Esophagus mucosa (tissue), 1 donor: ENCODE measurements at places on chromosomes 5 and 9. TPM values are rescaled to one million over a fixed set of nuclear protein-coding genes. Genes with fewer than 3 reads are reported as not detected.

DNA sequence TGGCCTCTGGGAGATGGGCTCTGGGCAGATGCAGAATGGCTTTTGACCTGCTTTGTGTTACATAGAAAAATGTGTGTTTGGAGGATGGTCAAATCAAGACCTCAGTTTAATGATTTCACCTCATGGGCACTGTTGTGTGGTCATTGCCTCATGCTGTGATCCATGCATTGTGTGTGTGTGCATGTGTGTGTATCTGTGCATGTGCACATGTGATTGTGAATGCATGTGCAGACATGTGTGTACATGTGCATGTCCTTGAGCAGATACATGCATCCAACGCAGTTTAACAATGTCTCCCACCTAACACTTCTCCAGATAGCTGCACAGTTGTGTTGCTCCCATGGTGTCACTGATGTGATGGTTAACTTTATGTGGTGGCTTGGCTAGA lies 40.1 kb upstream of the S1PR3 start:
- no peak for ATAC-seq

DNA sequence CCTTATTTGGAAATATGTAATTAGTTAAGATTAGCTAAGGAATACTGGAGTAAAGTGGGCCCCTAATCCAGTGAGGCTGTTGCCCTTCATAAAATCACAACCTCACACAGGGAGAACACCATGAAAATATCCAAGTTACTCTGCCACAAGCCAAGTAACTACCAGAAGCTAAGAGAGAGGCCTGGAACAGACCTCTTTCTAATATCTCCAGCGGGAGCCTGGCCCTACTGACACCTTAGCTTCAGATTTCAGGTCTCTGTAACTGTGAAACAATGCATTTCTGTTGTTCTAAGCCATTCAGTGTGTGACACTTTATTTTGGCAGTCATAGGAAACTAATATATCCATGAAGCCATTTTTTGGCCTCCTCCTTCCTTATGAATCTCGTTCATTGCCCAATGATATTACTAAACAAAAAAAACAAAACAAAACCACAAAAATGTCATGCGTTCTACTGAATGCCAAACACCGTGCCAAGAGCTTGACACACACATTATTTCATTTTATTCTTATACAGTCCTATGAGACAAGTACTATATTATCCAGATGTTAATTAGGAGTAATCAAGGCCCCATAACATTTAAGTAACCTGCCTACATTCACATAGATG lies 699.0 kb downstream of the MAT2B start:
- ATAC-seq: no peak

DNA sequence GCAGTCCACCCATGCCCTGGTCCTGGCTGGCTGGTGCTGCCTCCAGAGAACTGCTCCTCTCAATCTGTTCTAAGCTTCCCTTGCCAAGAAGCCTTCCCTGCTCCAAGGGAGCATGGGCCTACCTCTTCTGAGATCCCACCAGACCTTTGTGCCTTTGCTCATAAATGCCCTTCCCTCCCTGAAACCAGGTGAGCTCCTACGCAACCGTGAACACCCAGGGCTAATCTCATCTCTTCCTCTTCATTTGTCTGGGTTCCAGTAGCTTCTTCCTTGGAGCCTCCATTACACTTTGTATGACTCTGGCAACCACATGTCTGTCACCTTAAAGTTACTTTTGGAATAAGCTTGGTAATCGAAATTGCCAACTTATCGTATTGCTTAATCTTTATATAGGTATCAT lies 270.6 kb downstream of the PBX3 start:
- no peak for ATAC-seq

DNA sequence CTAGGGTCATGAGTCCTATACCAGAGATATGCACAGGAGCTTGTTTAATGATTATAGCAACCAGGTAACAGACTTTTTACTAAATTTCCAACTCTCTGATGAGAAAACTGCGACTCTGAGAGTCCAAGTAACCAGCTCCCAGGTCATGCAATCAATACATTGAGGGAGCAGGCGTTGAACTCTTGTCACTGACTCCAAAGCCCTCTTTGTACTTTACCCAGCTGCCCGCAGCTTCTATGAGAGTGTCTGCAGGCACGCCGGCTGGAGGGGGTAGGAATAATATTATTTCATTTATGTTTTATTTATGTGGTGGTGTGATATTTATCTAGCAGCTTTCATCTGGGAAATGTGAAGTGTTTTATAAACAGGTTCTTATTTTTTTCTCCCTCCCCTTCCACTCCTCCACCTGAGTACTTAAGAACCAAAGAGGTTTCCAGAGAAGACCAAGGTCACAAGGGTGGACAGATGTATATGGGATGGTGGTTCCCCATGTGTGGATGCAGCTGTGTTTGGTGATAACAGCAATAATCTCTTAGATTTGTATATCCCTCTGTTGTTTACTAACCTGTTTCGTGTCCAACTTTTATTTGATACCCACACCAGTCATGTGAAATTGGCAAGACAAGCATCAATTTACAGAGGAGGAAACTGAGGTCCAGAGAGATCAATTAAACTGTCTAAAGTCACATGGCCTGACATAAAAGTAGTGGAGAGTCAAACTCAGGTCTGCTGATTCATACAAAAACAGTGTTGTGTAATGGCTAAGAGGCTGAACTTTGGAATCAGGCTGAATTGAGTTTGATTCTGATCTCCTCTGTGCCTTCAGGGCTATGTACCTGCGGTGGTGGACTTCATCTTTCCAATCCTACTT lies 140.2 kb upstream of the TRIM32 start:
- no peak for ATAC-seq

GRCh38 chr9:79817438-79818004 lies 245.8 kb downstream of the TLE4 start:
- ATAC-seq: no peak

DNA sequence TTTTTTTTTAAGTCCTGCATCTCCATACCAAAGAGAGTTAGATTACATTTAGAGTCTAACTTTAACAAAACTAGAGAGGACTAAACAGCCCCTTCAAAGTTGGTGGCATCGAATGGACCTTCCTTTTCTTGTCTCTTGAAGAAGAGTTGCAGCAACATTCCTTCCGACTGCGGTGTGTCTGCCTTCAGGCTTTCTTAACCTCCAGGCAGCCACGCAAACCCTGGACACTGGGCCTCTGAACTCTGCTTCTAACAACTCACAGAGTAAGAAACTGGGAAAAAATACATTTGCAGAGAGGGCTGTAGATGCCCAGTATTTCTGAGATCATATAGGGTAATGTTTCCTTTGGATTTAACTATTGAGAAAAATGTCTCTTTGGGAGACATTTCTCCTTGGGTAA lies 120.5 kb upstream of the MAST4 start:
- no peak for ATAC-seq

DNA sequence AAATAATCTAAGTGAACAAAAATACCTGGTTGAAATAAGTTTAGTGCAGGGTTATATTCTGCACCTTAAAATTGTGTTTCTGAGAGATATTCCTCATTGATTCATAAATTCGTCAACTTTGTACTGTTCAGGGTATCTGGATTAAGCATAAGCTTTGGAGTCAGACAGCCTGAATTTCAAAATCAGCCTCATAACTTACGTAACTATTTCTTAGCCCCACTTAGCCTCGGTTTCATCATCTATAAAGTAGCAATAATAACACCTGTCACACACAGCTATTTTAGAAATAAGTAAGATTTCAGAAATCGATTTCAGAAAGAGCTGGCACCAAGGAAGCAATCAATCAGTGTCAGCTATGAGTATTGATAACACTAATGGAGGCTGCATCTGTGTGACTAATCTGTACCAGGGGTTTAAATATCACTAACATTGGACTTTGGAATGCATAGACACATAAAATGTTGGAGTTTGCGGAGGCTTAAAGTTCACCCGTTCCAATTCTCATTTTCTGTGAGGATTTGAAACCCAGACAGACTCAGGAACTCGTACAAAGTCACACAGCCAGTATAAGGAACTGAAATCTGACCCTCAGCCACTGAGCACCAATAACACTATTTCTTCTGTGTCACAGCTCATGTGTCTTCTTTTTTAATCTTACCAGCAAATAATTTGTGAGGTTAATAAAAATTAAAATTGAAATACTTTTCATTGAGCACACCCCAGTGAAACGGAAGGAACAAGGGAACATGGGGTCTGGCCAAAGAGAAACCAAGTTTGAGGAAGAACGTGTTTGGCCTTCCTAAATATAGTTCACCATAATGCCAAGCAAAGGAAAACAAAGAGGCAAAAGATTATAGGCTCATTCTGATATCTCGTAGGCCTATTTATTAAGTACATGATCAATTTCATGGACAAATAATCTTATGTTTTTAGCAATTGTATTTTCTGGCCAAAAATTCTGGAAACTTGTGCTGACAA lies 194.4 kb upstream of the PTGER4 start:
- no peak for ATAC-seq

DNA sequence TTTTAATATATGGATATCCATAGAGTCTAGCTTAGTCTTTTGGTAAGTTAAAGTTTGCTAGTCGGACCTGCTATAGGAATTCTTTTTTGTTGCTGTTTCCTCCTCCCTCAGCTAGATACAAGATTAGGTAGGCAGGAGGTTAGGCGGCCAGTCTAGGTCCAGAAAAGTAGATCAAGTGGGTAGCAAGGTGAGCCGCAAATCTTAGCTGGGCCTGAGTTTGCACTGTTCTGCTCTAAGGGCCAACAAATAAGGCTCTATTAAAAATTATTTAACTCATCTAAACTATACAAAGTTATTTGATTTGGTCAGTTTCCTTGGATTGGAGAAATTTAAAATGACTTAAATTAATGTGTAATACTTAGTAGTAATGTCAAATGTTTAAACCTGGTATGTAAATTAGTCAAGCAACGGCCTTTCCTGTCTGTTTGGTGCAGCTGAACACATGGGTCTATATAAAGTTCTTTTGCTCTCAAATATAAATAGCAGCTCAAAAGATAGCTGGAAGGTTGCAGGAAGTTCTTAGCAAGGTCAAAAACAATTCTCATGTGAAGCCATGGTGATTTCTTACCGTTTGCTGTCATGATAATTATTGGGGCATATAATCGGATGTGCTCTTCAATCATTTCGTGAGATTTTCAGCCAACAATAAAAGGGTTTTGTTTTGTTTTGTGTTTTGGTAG lies 72.0 kb downstream of the PRKACG start:
- no peak for ATAC-seq

DNA sequence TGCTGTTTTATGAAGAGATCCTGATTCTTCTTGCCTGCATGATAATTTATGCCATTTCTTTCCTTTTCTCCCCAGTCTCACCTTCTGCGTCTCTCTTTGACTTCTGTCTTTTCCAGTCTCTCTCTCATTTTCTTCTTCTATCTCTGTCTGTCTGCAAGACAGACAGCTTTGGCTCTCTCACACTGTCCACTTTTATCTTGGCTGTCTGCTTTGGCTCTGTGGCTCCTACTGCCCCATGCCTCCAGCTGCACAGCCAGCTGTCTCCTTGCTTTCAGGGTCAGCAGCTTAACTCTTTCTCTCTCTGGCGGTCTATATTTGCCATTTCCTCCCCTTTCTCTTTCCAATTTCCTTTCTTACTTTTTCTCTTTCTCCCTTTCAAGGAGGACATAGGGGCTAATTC lies 971.1 kb upstream of the COX7C start:
- ATAC-seq: no peak

GRCh38 chr5:125888358-125888757 lies 534.9 kb upstream of the GRAMD2B start:
- no peak for ATAC-seq

DNA sequence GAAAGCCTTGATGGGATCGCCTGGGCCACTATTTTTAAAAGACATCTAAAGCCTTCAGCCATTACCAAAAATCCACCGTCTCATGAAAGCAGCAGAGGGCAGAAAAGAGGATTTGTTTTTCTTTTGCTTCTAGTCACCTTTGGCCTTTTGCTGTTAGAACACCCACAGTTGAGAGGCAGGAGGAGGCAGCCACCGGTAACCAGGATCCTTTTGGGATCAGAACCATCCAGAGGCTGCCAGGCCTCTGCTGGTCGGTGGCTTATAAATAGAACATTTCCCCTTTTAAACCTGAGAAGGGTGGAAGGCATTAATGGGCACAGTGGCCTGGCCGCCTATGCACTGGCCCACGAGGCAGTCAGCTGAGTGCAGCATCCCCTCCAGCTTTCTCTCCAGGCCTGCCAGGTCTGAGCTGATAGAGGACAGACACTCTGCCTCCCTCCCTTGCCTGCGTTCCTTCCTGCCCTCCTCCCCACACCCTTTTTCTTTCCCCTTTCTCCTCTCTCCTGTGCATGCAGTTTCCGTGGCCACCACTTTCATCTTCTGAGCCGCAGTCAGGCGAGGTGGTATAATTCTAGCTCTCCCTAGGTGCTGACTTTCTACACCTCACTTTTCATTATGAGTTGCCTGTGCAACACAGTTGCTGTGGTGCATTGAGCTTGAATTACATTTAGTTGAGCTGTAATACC lies 253.4 kb downstream of the ARHGAP26 start:
- ATAC-seq: no peak

DNA sequence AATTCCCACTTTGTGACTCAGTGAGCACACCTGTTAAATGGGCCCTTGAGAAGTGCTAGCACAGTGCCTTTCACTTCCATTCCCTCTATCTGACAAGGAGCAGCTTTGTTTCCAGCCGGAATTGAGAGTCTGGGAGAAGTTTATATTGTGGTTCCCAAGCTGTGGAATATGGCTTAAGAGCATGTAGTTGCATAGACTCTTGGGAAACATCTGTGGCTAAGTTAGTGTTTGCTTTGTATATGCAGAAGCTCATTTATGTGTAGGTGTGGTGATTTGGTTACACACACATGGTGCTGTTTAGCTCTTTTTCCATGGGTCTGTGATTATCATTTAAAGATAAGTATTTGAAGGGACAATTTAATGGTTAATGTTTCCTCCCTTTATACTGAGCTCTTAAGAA lies 110.5 kb upstream of the HMHB1 start:
- ATAC-seq: no peak

The CAMLG gene
- total RNA-seq: 15.7 TPM

The SLU7 gene
- total RNA-seq: 23.8 TPM

The PCDHGA10 gene
- 5.3 TPM for total RNA-seq

The CYSRT1 gene
- total RNA-seq: 156 TPM

The QRFP gene
- not detected for total RNA-seq

The OBP2B gene
- not detected for total RNA-seq

The CCL28 gene
- total RNA-seq: 7.0 TPM

The PPIC gene
- 44.7 TPM for total RNA-seq
